ENCODE measurements at places on chromosomes 13 and 19.

GRCh38 chr13:76038920-76039716 is 403.0 kb downstream of the LMO7 start:
- no peak for DNase-seq

DNA sequence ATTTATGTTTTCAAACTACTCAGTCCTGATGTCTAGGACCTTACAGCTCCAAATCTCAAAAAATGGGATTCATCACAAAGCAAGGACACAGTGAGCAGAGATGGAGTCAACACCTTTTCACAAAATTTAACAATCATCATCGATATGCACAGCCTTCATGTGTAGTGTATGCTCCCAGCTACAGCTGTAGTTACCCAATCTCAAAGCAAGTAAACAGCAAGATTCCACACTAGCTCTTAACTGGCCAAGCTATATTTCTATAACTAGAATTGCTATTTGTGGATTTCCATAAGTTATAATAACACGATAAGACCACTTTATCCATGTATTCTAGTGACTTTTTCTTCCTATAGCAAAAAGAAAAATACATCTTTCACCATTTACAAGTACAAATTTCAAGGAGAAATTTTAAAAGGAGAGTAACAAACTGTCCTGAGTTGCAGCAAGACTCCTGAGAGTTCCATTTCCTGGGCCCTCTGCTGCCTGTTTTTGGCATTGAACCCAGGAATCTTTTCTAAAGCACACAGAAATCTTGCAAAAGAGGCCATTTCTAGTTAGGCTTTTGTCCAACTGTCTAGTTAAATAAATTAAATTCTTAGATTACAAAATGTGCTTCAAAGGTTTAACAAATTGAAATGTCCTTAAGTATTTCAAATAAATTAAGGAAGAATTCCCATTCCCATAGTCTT is 460.6 kb downstream of the FGF14 start:
- no peak for DNase-seq

DNA sequence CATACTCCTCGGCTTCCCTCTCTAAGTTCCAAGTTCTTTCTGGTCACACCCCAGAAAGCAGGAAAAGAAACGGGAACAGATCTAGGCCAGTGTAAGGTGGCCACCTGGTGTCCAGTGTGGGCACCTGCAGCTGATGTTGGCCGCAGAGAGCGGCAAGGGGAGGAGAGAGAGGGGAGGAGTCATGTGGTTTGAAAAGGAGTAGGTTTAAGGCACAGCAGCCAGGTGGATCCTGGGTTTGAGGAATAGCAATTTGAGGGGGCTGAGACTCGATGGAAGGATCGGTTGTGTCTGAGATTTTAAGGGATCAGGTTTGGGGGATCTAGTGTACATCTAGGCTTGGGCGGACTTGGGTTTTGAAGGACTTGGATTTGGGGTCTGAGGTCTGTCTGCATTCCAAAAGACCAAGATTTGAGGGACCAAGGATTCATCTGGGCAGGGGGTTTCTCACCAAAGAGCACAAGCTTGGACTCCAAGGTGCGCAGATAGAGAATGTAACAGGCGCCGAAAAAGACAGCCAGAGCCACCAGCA is 1.2 kb downstream of the RABAC1 start:
- peak; percentile 58 for DNase-seq

DNA sequence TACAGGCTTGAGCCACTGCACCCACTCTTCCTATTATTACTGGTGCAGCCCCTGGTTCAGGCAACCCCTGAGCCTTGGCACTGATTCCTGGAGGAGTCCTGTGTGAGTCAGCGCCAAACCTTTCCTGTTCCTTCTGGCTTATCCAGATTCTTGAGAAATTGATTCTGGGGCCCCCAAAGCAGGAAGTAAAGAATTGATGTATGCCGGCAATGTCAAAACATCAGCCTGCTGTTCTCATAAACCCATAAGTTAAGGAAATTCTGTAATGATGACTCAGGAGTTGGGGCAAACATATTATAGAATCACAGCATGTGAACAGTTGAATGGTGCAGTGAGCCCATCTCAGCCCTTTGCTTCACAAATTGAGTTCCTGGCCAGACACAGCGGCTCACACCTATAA is 1.4 kb upstream of the OR7G3 start:
- no peak for DNase-seq

GRCh38 chr13:76886005-76886291 is 257 bp downstream of the KCTD12 start:
- DNase-seq: no peak

DNA sequence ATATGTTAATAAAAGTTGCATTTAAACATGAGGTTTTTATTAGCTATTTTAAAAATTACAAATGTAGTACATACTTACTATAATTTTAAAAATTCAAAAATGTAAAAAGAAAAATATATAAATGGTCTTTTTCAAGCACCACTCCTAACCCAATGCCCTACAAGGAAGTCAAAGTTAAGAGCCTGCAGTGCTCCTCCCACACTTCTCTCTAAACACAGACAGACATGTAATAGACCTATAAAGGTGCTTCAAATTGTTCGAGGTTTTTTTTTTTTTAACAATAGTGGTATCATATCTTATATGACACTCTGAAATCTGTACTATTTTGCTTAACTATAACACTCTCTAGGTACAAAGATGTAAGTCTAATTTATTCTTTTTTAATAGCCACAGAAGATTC is 25.4 kb downstream of the VWA8 start:
- DNase-seq: no peak

Measured in NCI-H1930 (cell line).